ENCODE measurements at places on chromosomes 4 and X. TPM values are rescaled to one million over a fixed set of nuclear protein-coding genes. Genes with fewer than 3 reads are reported as not detected.

GRCh38 chr4:162699629-162700028, 467.1 kb downstream of the NAF1 start:
- DNase-seq, result no peak
- no peaks in the 10 kb centered on the region for H3K27me3 ChIP-seq
- H3K4me1 ChIP-seq, result no peaks in the 10 kb centered on the region
- H3K4me3 ChIP-seq, result no peak overlapping the region
- no peak overlapping the region for H3K27ac ChIP-seq

GRCh38 chrX:132127743-132128142, at the start of gene FRMD7:
Gene FRMD7, minus strand, starts transcription at chrX:132128020. Its CDS starts 176 bp downstream, at chrX:132127844.
- H3K27ac ChIP-seq, result no peak within 1 kb of the TSS
- H3K4me1 ChIP-seq, result no peaks in the 10 kb centered on the region
- DNase-seq, result no peak
- peaks cover 4% of the 10 kb centered on the region for H3K27me3 ChIP-seq
- no peaks in the 10 kb centered on the region for H3K36me3 ChIP-seq

GRCh38 chrX:150225756-150226155, 137.4 kb upstream of the MAMLD1 start:
- H3K27me3 ChIP-seq, result no peaks in the 10 kb centered on the region
- no peak overlapping the region for H3K4me3 ChIP-seq
- H3K36me3 ChIP-seq, result no peaks in the 10 kb centered on the region
- H3K27ac ChIP-seq, result no peak overlapping the region
- DNase-seq, result no peak

GRCh38 chrX:108044554-108045256, at the start of gene VSIG1:
Gene VSIG1, plus strand, starts transcription at chrX:108045065. Its CDS starts 66 bp downstream, at chrX:108045131.
- no peak within 1 kb of the TSS for H3K27ac ChIP-seq
- H3K27me3 ChIP-seq, result peaks cover 4% of the 10 kb centered on the region
- H3K4me1 ChIP-seq, result no peaks in the 10 kb centered on the region
- no peaks in the 10 kb centered on the region for H3K36me3 ChIP-seq
- DNase-seq, result no peak

DNA sequence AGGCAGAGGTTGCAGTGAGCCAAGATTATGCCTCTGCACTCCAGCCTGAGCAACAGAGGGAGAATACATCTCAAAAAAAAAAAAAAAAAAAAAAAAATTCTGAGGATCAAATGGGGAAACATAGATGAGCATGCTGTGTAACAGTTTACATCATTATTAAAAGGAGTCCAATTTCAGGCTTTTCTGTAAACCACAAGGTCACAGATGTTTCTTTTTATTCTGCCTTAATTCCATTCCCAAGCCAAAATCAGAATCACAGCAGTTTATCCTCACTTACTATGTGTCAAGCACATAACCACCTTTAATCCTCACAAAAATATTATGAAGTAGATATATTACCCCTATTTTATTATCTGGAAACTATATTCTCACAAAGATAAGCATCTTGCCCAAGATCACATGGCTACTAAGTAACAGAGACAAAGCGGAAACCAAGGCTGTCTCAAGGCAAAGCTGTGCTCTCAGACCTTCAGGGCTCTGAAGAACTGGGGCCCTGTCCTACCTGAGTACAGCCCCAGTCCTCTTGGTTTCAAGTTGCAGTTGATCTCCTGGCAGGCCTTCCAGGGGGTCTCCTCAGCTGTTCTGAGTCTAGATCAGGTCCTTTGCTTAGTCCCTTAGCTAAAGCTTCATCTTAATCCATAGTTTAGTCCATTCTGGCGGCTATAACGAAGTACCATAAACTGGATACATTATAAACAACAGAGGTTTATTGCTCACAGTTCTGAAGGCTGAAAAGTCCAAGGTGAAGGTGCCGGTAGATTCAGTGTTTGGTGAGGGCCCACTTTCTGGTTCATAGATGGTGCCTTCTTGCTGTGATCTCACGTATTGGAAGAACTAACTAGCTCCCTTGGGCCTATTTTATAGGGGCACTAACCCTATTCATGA, 141.3 kb downstream of the PALLD start:
- DNase-seq, result no peak
- H3K36me3 ChIP-seq, result no peaks in the 10 kb centered on the region
- H3K4me1 ChIP-seq, result peaks cover 26% of the 10 kb centered on the region
- no peak overlapping the region for H3K27ac ChIP-seq
- H3K4me3 ChIP-seq, result no peak overlapping the region
- no peaks in the 10 kb centered on the region for H3K27me3 ChIP-seq

- H3K4me3 ChIP-seq, result no peak overlapping the region
- no peaks in the 10 kb centered on the region for H3K27me3 ChIP-seq
- H3K4me1 ChIP-seq, result no peaks in the 10 kb centered on the region
- no peaks in the 10 kb centered on the region for H3K36me3 ChIP-seq
- no peak overlapping the region for H3K27ac ChIP-seq
Measured at GRCh38 chrX:8067754-8068462, 103.2 kb downstream of the VCX2 start.

GRCh38 chr4:76174216-76174615, 26.0 kb upstream of the NUP54 start:
- no peak overlapping the region for H3K27ac ChIP-seq
- H3K36me3 ChIP-seq, result peaks cover 64% of the 10 kb centered on the region

DNA sequence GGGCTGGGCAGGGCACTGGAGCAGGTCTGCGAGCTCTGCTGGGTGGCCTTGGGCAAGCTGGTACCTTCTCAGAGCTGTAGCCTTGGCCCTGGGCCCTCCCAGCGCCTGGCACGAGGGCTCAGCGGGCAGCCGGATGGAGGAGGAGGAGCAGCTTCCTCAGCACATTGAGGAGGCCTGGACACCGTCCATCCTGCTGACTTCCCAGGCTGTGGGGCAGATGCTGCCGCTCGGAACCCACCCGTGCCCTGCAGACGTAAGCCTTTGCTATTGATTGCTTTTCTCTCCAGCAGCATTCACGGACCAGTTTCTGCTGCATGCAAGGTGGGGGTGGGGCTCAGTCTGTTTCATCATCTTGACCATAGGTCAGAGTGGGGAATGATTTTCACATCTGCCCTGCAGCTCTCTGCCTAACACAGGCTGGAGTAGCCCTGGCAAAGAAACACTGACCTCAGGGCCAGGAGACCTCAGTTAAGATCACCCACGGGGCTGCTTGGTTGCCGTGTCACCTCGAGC, 80.7 kb upstream of the PSAPL1 start:
- H3K4me1 ChIP-seq, result no peaks in the 10 kb centered on the region
- H3K36me3 ChIP-seq, result no peaks in the 10 kb centered on the region
- H3K4me3 ChIP-seq, result no peak overlapping the region
- H3K27ac ChIP-seq, result no peak overlapping the region

DNA sequence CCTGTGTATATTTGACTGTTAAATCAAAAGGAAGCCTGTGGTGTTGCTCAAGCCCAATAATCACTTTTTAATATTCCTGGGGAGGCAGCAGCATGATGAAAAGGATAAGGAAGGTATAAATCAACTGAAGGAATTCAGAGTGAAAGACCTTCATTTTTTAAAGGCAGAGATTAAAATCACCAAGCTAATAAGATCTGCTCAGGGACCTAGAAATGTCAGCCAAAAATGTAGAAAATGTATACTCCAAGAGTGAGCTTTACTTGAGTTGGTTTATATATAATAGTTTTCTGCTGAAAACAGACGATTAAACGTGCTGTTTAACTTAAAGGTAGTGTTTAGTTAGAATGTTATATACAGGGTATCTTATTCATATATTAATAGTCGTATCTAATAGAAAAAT, 549.3 kb downstream of the IQCM start:
- no peak for DNase-seq
- no peak overlapping the region for H3K4me3 ChIP-seq
- no peaks in the 10 kb centered on the region for H3K36me3 ChIP-seq

DNA sequence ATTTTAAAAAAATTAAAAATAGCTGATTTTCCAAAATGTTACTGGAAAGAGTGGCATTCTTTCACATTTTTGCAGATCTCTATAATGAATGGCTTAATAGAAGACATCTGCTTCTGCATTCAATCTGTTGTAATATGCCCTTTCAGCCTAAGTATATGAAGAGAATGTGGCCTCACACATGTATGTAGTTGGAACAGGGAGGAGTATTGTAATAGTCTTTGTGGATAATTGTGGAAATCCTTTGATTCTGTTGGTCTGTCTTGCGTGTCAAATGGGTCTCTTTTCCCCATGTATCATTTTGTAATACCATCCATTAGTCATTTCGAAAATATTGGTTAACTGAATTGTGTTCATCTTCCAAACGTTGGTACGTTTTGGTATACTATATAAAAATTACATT, 11.6 kb downstream of the TXLNG start:
- peaks cover 1% of the 10 kb centered on the region for H3K4me1 ChIP-seq
- no peak overlapping the region for H3K4me3 ChIP-seq
- H3K27me3 ChIP-seq, result peaks cover 2% of the 10 kb centered on the region
- no peak overlapping the region for H3K27ac ChIP-seq
- H3K36me3 ChIP-seq, result peaks cover 5% of the 10 kb centered on the region

GRCh38 chr4:81472281-81473182, 825 bp upstream of the RASGEF1B start:
- peak overlapping the region; percentile 98 for H3K27ac ChIP-seq
- no peaks in the 10 kb centered on the region for H3K36me3 ChIP-seq
- H3K27me3 ChIP-seq, result no peaks in the 10 kb centered on the region
- peak overlapping the region; percentile 44 for H3K4me3 ChIP-seq
- H3K4me1 ChIP-seq, result peaks cover 23% of the 10 kb centered on the region

DNA sequence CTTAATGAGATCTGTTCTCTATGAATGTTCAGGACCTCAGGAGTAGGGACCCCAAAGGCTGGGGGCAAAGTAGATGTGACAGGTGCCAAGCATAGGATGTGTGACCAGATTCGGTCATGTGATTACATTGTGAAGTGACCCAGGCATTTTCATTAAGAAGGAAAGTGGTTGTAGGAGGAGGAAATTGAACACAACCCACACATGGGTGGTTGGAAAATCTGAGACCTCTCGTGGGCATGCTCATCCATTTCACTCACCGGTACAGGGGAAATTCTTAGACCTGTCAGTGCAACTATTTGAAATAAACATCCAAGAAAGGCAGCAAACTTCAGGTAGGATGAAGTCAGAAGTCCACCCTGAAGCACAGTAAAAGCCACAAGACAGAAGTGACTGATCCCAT, 43.5 kb upstream of the CD99 start:
- H3K27ac ChIP-seq, result no peak overlapping the region
- no peak overlapping the region for H3K4me3 ChIP-seq
- no peaks in the 10 kb centered on the region for H3K36me3 ChIP-seq
- DNase-seq, result no peak
- H3K27me3 ChIP-seq, result peaks cover 4% of the 10 kb centered on the region

DNA sequence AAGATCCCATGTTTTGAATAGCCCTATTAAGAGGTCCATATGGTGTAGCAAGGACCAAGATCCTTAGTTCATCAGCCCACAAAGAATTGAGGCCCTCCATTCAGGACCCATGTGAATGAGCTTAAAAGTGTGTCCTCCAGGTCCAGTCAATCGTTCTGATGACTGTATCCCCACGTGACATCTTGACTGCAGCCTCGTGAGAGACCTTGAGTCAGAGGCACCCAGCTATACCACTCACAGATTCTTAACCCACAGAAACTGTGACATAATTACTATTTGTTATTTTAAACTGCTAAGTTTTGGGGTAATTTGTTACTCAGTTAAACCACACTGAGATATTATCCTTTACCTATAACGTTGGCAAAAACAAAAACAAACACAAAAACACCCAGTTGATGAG, 62.4 kb downstream of the ZNF182 start:
- H3K36me3 ChIP-seq, result no peaks in the 10 kb centered on the region
- no peak overlapping the region for H3K4me3 ChIP-seq
- no peaks in the 10 kb centered on the region for H3K27me3 ChIP-seq
- H3K27ac ChIP-seq, result no peak overlapping the region
- H3K4me1 ChIP-seq, result no peaks in the 10 kb centered on the region

DNA sequence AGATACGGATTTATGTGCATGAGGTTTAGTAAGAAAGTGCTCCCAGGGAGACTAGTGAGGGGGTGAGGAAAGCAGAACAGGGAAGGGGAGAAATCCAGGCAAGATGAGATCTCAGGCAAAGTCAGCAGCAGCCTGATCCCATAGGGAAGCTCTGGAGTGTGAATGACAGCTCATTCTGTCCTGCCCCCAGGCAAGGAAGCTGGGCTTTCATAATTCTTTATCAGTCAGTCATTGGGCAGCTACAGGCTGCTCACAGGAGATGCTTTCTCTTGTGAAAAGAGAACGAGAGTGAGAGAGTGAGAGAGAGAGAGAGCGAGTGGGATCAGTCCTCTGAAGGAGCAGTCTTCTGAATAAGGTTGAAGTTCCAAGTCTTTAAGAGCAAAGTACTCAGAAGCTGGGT, 48.1 kb downstream of the SRPX start:
- H3K36me3 ChIP-seq, result no peaks in the 10 kb centered on the region
- H3K4me1 ChIP-seq, result no peaks in the 10 kb centered on the region
- no peaks in the 10 kb centered on the region for H3K27me3 ChIP-seq
- no peak overlapping the region for H3K4me3 ChIP-seq
- no peak for DNase-seq
- no peak overlapping the region for H3K27ac ChIP-seq

GRCh38 chrX:150574559-150575418, 6.4 kb downstream of the MTM1 start:
- H3K4me1 ChIP-seq, result peaks cover 8% of the 10 kb centered on the region
- H3K4me3 ChIP-seq, result no peak overlapping the region
- H3K27ac ChIP-seq, result peak overlapping the region; percentile 36
- no peaks in the 10 kb centered on the region for H3K27me3 ChIP-seq
- H3K36me3 ChIP-seq, result no peaks in the 10 kb centered on the region

DNA sequence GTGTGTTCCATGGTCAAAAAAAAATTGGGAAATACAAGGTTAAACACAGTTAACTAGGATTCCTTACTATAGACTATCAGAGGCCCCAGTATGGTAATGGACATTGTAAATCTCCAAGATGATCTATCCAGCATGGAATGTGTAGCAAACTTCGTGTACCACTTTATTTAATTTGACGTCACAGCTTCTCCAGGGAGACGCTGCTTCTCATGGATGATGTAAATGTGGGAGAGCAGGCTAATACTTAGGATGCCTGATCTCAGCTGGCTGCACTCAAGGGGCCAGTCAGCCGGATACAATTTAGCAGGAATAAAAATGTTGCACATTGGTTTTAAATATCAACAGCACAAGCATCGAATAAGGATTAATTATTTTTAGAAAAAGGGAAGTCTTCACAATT, 111.7 kb upstream of the HPF1 start:
- H3K27ac ChIP-seq, result no peak overlapping the region
- no peaks in the 10 kb centered on the region for H3K36me3 ChIP-seq
- peaks cover 5% of the 10 kb centered on the region for H3K27me3 ChIP-seq
- no peak overlapping the region for H3K4me3 ChIP-seq
- no peak for DNase-seq

- no peaks in the 10 kb centered on the region for H3K27me3 ChIP-seq
- H3K4me1 ChIP-seq, result no peaks in the 10 kb centered on the region
- H3K27ac ChIP-seq, result no peak overlapping the region
- no peak for DNase-seq
Measured at GRCh38 chr4:1964971-1965370, 43.8 kb downstream of the NELFA start.

GRCh38 chr4:136103616-136104015, 1428.7 kb downstream of the PCDH18 start:
- no peaks in the 10 kb centered on the region for H3K27me3 ChIP-seq
- no peak for DNase-seq
- H3K27ac ChIP-seq, result no peak overlapping the region
- H3K4me3 ChIP-seq, result no peak overlapping the region
- no peaks in the 10 kb centered on the region for H3K4me1 ChIP-seq

ZXDB gene
- total RNA-seq, result 7.2 TPM

NCAPG gene
- 6.0 TPM for total RNA-seq

RASL11B gene
- total RNA-seq, result 1.0 TPM
